Globus pallidus (tissue), 1 donor: ENCODE measurements at places on chromosomes 7 and 10.

- DNase-seq = no peak
Measured at GRCh38 chr7:44693641-44694313, 54.9 kb upstream of the ZMIZ2 start.

GRCh38 chr10:92574548-92575261, 812 bp upstream of the IDE start:
- no peak for DNase-seq

DNA sequence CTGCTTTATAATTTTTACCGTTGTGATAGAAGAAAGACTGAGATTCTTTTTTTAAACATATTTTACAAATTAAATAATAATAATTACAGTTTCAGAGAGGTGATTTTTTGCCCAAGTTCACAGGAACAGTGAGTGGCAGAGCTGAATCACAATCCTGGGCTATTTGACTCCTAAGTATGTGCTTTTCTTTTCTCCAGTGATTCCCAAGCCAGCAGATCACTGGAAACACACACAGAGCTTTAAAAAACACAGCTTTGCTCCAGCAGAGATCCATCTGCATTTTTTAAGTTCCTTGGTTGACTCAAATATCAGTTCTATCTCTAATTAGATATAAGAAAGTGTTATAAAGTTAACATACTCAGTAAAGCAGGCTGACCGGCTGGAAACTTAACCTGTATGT, 69.0 kb downstream of the AHR start:
- DNase-seq = no peak

DNA sequence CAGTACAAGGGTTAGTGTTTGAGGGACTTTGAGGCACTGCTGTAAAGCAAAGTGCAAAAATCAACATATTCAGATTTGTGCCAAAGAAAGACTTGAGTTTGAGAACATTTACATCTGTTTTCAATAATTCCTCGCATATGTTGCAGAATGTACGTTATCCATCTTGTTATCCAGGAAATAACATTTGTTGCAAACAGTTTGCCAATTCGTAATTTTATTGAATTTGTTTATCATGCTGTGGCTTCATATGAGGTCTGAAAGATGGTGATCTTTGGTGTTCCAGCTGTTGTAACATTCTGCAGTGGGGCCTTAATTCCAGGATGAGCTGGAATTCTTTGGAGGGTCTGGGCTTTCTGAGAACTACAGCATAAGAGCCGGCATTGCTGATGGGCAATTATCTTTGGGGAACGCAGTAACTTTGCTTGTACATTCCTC, 396.2 kb downstream of the LRMDA start:
- no peak for DNase-seq

GRCh38 chr7:157814931-157815705, 478.3 kb downstream of the DNAJB6 start:
- DNase-seq = no peak

- DNase-seq = no peak
Measured at GRCh38 chr7:77674878-77675277, 21.4 kb upstream of the RSBN1L start.
